Astrocyte (in vitro differentiated cells and primary cell): ENCODE measurements at places on chromosomes 11 and 22.

GRCh38 chr11:23540101-23540561, 679.9 kb upstream of the CCDC179 start:
- peak; percentile 63 for DNase-seq

DNA sequence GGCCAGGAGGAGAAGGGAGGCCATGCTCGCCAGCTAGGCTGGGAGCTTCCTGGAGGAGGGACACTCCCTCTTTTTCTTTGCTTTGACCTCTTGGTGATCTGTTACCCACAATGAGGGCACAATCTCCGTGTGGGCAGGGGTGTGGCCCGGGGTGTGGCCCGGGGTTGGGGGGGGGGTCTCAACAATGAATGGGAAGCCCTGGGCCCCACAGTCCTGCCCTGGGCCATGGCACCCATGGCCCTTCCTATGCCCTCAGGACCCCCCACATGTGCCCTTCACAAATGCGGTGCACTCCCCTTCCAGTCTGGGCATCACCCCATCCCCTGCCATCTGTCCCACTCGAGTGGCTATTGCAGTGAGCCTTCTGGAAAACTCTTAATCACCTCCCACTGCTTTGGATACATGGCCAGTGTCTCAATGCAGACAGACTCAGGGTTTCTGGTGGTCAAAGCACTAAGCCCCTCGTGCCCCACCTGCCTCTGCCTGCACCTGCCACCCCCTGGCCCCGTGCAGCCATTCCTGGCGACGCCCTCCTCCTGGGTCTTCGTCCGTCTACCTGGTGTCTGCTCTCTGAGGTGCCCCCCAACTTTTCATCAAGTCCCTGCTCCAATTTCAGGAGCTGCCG, 611.3 kb downstream of the TBC1D22A start:
- no peak for DNase-seq

GRCh38 chr22:19044381-19044780, 77.8 kb downstream of the DGCR2 start:
- DNase-seq: no peak

- DNase-seq: no peak
Observed at GRCh38 chr11:76629853-76630599, 40.5 kb downstream of the LRRC32 start.

- no peak for DNase-seq
Observed at GRCh38 chr11:123218451-123218850, 23.4 kb upstream of the CLMP start.

DNA sequence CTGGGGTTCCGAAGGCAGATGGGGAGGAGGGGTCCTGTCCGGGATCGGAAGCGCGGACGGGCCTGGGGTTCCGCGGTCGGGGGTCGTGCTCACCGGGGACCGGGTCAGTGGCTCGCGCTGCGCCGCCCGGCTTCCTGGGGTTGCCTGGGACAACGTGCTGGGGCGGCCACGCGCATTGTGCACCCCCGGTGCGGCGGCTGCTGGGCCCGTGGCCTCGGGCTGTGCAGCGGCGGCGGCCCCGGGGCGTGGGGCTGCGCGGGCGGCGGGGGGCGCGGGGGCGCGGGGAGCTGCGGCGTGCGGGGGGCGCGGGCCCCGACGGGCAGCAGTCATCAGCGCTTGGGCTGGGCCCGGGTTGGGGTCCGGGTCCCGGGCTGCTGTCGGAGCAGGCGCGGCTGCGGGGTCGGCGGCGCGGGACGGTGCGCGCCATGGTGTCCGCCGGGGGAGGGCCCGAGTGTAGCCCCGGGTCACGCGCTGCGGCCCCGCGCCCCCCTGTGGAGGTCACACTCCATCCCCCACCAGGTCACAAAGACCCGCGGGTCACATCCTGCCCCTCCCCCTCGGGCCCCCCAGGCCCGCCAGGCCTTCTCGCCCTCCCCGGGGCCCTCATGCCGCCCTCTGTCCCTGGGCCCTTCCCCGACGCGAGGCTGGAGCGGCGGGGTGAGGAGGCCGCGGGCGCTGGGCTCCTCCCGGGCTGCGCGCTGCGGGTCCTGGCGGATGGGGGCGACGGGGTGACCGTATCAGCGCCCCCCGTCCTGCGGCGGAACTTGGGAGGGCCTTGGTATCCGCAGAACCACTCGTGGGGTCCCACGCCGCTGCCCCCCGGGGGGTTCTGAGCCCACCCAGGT, at the start of gene TTLL8:
TSS of gene TTLL8 (minus strand) at position 238 of the 845 bp plus-strand sequence.
- no peak for DNase-seq

- peak; percentile 23 for DNase-seq
Observed at GRCh38 chr11:7019500-7020182, 505 bp downstream of the ZNF214 start.
